ENCODE measurements at places on chromosomes 4 and X.
A peak's percentile ranks its signal among the peaks of the same experiment; 100 is the strongest.

DNA sequence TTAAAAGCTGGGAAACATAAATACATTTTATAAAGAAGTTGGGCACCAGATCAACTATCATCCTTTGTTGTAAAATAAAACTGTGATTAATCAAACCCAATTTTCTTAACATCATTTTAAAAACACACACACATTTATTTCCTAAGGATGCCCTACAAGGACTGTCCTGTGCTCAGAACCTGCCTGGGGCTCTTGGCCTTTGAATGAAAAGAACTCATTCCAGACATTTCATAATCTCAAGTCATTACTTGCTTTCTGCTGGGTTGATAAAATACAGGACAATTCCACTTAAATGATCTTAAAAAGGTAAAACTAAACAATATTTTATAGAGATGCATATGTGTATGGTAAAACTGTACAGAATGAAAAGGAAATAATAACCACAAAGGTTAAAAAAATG is 2.8 kb downstream of the SH3D19 start:
- no peak for DNase-seq

- no peak for DNase-seq
These were observed 212.3 kb downstream of the MAD2L1 start for GRCh38 chr4:119854364-119854763.

DNA sequence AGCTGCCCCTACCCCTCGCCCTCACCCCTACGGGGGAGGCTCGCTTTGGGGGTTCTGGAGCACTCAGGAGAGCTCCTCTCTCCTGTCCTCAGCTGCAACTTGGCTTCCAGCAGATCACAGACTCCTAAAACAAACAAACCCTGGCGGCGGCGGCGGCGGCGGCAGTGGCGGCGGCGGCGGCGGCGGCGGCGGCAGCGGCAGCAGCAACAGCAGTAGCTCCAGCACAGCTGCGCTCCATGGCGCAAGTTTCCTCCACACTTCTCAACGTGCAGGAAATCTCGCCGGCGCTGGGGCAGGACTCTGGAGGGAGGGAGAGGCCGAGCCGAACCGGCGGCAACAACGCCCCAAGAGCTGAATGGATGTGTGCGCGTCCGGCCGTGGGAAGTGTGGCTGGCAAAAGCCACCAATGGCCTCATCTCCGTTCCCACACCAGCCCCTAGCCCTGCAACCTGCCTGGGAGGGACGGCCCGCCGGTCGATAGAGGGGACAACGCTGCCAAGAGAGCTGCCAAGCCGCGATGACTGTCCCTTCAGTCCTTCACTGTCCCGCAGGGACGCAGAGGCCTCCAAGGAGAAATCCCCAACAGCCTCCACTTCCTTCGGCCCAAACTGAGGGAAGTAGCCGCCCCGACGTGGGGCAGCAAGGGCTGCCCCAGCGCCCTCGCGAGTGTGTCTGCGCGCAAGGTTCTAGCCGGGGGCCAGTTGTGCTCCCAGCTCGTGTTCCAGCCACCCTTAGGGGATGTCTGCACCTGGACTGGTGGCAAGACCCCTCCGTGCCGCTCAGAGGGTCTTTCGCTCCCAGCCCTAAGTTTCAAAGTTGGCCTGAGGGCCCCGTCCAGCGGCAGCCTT is 775 bp downstream of the SHROOM4 start:
- peak; percentile 23 for DNase-seq

DNA sequence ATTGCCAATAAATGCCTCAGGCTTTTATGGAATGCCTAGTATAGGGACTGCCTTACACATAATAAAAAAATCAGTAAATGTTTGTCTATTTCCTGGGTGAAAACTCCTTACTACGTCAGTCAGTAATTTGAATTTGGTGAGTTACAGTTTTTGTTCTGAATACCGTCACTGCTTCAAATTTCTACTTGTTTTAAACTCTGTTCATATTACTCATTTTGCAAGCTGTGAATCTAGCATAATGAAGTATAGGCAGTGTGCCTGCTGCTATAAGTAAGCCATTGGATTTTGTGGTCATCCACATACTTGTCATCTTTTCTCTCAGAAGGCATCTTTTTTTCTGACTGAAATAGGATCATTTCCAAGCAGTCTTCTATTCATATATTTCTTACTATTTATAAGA is 43.1 kb downstream of the SYNPO2 start:
- DNase-seq = no peak

GRCh38 chr4:120007191-120007871 is 59.3 kb downstream of the MAD2L1 start:
- DNase-seq = no peak

DNA sequence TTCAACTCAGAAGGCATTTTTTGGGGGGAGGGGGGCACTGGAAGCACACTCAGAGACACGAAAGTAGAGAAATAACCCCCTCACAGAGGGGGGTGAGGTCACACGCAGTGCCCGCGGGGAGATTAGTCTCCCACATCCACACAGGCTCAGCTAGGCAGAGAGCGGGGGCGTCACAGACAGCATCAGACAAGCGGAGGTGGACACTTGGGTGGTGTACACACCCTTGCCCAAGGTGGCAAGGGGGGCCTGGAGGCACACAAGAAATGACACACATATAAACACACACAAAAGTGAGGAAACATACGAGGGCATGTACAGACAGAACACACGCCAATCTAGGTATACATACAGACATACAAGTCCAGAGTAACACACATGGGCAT is 637 bp upstream of the SYN1 start:
- DNase-seq = no peak

DNA sequence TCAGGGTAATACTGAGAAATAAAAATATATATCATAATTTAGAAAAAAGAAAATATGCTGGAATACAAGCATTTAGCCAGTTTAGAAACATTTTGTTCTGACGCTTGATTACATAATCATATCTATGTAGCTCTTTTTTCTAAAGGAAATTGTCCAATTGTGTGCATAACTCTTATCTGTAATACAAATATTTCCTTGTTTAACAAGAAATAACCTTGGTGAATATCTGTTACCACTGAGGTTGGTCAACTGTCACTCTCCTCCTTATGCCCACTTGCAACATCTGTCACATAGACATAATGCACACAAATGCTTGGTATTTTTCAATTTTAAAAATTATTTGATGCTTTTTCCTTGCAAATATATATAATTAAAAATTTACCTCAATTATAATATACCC is 609.7 kb downstream of the TLL1 start:
- no peak for DNase-seq

- DNase-seq = no peak
These were observed 991.8 kb upstream of the SLIT2 start for GRCh38 chr4:19259920-19260319.

DNA sequence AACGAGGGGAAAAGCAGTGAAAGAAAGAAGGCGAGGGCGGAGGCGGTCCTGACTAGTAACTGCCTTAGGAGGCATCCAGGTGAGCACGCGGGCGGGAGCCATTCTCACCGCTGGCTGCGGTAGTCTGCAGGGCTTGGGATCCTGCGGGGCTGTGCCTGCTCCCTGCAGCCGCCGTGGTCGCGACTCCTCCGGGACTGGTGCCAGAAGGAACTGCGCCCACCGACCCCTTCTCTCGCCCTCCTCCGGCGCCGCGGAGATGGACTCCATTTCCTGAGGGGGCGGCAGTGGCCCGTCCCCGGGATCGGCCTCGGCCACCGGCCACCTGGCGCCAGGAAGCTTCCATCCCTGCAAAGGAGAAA is 543 bp downstream of the NFXL1 start:
- DNase-seq = peak; percentile 35

GRCh38 chrX:147803948-147804347 is 107.8 kb upstream of the FMR1 start:
- DNase-seq = no peak

- DNase-seq = peak; percentile 40
These were observed at the start of gene APLN for GRCh38 chrX:129654652-129655546. Gene APLN (minus strand): TSS chrX:129654956. CDS start chrX:129654630, 326 bp downstream.

DNA sequence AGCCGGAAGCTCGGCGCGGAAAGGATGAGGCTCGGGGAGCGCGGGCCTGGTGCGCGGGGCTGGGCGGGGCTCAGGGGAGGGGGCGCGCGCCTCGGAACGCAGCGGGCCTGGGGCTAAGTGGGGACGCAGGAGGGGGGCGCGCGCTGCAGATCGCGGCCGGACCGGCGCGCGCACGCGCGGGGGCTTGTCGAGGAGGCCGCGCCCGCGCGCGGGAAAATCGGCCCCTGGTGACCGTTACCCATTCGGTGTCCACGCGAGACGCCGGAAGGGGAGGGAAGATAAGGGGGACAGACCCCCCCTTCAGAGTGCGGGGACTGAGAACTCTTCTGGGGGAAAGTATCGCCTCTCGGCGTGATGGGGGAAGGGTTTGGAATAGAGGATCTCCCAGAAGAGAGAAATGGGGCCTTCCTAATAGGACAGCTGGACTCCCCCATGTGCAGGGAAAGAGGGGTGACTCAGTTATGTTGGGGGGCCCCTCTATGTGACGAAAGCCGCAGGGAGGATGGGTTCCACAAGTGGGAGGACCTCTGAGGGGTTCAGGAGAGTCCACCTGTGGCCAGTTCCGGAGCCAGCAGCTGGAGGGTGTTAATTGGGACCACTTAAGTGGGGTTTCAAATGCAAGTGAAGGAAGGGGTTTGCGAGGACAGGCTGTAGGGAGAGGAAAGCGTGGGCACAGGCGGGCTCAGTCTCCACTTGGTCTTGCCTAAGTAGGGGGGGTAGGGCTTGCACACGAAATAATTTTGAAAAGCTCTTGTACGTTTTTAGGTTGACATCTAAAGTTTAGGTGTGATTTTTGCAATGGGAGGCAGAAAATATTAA is 584 bp downstream of the SUV39H1 start:
- DNase-seq = peak; percentile 31

GRCh38 chr4:112523008-112523721 is 7.2 kb upstream of the NEUROG2 start:
- DNase-seq = no peak

DNA sequence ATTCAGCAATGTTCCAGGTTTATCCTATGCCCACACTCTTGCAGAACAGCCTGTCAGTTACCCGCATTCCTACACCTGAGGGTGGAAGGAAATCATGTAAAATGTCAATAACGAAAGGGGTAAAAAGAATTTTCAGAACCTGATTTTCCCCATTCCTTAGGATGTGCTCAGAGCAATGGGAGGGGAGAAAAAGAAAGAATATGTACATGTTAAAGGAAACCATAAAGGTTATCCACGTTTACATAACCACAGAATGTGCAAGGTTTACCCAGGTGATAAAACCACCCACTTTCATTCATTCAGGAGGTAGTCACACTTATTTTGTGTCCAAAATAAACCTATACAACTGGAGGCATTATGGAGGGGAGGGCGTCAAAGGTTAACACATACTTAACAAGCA is 335.5 kb downstream of the ZNF674 start:
- DNase-seq = no peak

DNA sequence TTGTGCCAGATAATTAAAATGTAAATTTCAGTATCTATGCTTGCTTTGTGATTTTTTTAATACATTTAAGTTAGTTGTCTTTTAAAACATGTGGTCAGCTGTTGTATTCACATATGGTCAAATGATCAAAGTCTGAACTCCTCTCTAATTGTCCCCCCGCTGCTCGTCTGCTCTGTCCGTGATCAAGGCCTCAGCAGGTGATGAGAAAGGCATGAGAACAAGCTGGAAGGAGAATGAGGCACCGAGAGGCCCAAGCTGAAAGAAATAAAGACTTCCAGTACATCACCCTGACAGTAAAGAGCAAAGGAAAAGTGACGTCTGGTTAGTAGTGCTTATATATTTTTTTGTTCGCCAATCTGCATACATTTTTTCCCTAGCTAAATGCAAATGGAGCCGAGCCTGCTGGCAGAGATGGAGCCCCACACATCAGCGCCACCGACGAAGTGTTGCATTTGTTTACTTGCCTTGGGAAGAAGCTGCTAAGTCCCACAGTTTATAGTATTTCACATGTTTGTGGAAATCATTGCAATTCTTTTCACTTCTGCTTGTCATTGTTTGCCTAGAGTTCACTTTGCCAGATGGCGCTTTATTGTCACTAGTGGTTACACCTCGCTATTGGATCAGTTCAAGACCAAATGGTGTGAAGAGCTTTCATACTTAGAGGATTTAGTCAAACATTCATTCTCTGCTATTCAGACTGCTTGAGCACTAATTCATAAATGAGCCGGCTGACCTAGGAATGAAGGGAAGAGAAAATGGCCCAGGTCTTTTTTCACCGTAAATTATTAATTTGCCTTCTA is 181.5 kb downstream of the ZIC3 start:
- DNase-seq = no peak

DNA sequence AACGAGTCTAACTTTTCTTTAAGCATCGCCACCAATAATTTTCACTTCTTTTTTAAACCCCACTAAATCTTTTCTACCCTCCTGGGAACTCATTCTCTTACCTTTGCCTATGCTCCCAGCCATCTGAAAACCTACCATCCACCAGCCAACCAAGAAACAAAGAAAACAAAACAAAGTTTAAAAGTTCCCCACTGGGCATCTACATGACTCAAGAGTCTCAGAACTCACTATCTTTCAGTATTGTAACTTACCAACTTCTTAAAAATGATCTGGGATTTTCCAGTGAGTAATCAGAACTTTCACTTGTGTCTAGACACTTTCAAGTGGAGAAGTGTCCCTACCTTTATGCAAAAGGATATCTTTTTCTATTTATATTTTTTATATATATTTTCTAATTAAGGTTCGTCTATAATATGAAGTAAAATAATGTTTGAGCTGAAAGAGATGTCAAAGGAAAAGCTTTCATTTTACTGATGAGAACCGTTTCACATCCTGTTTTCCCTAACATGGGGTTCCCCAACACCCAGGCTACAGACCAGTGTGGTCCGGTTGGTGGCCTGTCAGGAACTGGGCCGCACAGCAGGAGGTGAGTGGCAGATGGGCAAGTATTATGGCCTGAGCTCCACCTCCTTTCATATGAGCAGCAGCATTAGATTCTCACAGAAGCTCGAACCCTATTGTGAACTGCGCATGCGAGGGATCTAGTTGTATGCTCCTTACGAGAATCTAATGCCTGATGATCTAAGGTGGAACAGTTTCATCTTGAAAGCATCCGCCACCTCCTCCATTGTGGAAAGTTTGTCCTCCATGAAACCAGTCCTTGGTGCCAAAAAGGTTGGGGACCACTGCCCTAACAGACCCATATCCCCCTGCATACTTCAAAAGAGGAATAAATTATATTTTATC is 9.8 kb upstream of the TIGD2 start:
- DNase-seq = no peak

GRCh38 chr4:8152090-8152864 is 6.3 kb downstream of the ABLIM2 start:
- DNase-seq = no peak

DNA sequence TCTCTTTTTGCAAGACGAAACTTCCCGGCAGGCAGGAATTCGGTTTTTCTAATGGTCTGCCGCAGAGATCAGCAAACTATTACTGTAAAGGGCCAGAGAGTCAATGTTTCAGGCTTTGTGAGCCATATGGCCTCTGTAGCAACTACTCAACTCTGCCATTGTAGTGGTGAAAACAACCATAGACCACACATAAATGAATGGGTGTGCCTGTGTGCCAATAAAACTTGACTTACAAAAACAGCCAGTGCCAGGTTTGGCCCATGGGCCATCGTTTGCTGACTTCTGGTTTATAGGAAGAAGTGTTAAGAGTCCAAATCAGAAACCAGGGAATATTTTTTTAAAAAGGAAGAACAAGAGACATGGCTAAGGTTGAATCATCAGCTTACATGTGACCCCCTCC is 163.0 kb downstream of the SH3KBP1 start:
- no peak for DNase-seq

- no peak for DNase-seq
These were observed 1.8 kb downstream of the NLGN4X start for GRCh38 chrX:6226596-6227452.

- DNase-seq = no peak
These were observed 86.9 kb downstream of the CHRNA9 start for GRCh38 chr4:40421839-40422708.
